ENCODE measurements at places on chromosomes 7 and 10.

- DNase-seq, result no peak
Observed at GRCh38 chr10:22339761-22340328, 5.5 kb upstream of the SPAG6 start.

- DNase-seq, result no peak
Observed at GRCh38 chr7:34123316-34123715, 218.0 kb downstream of the BMPER start.

DNA sequence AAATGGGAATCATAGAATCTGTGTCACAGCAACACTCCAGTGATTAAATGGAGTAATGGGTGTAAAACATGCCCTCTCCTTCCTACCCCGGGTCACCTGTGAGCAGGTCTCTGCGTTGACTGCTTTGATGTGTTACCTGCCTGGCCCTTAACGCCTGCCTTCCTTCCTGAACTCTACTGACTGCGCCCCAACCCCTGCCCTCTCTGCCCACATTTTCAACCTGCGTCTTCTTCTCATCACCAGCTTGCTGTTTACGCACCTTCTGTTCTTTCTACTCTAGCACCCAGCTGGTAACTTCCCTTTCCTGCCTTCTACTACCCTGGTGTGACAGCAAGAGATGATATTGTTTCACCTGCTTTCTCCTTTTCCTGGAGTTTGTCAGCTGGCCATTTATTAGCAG, 303.0 kb upstream of the LRGUK start:
- DNase-seq, result no peak

DNA sequence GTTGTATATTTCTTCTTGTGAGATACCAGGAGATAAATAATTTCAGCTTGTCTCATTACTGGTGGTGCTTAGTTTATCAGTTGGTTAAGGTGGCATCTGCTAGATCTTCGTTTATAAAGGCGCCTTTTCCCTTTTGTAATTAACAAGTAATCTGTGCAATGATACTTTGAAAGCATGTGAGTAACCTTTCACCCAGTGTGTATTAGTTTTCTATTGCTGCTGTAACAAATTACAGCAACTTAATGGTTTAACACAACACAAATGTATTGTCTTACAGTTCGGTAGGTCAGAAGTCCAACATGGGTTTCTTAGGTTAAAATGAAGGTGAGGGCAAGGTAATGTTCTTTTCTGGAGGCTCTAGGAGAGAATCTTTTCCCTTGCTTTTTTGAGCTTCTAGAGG, 30.5 kb downstream of the KAT6B start:
- DNase-seq, result no peak

DNA sequence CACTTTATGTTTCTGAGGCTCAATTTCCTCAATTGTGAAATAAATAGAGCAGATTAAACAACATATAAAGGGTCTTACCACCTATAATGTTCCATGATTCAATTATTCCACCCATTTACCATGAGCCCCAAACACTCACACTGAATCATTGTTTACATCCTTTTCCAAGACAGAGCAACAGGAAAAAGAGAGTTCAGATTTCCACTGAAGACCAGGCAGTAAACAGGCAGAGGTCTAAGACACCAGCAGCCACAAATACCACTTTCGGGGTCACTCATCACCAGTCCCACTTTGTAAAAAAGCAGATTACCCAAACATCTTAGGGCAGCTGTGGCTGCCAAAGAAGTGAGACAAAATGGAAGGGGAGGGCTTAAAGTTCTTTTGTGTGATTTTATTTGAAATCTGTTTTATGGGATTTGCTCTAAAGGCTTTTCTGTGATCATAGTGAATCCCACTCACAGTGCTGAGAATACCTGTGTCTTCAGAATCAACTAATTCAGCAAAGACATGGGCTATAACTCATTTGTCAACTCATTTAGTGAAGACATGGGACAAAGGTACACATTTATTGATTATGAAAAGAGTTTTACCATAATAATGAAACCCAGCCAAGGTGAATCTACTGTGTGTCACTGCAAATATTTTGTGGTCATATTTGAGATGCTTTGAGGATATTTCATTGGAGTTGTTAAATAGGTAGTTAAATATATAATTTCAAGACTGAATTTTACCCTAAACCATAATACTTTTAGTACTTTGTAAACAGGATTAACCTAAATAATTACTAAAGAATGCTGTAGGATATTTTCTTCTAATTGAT, 24.8 kb upstream of the DLD start:
- no peak for DNase-seq

DNA sequence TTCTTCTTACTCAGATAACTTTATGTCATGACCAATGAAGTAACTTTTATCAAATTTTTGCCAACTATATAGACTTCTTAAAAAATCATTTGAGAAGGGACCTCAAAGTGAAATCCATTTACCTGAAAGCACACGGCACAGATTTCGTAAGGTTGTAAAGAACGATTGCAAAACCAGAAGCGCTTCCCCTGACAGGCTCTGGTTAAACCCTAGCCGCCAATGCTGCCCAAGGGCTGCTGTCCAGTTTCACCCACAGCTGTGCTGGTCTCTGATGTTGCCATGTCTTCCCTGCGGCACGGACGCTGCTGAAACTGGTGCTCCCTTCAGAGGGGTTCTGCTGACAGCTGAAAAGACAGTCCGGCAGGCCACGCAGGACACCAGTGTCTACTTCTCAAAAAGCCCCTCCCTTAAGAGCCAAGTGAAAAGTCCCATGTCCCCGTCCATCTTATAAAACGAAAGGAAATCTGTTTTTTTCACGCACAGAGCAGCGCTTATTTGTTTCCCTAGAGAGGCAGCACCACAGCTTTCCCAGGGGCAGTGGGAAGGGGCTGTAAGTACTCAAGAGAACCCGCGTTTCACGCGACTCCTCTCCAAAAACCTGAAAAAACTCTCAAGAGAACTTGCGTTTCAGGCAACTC, 32.5 kb downstream of the GNA12 start:
- DNase-seq, result no peak

- DNase-seq, result no peak
Observed at GRCh38 chr7:96269246-96269994, 52.5 kb downstream of the SLC25A13 start.

DNA sequence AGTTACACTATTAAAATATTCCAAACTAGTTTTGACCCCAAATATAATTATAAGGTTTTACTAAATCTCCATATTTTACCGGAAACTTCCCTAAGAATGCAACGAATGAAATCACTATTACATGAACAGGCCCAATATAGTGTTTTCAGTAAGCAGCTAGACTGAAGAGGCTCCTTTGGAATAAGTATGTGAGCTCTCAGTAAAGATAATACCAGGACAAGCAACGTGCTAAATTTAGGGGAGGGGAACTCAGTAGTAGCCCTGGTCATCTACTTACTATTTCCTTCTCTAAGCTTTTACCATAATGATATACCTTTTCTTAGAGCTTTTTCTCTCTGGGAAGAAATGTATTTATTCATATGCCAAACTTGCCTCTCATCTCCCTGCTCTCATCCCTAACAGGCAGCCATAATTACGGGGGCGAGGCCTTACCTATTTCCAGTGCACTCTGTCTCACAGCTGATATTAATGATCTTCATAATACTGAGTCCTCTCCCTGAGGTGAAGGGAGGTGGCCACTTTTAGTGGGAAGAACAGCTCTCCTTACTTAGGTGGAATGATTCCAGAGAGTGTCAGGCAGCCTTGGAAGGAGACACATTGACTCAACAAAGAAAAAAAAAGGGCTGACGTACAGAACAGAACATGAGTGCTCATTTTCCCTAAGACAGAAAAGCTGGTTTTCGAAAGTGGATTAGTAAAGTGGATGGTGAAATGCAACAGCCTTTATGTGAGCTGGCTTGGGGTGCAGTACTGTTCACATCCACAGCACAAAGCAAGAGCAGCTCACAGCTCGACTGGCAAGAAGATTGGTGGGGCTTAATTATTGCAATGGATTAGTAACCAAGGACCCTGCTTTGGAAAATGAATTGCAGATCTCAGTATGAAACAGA, 165.4 kb downstream of the GLI3 start:
- DNase-seq, result no peak

DNA sequence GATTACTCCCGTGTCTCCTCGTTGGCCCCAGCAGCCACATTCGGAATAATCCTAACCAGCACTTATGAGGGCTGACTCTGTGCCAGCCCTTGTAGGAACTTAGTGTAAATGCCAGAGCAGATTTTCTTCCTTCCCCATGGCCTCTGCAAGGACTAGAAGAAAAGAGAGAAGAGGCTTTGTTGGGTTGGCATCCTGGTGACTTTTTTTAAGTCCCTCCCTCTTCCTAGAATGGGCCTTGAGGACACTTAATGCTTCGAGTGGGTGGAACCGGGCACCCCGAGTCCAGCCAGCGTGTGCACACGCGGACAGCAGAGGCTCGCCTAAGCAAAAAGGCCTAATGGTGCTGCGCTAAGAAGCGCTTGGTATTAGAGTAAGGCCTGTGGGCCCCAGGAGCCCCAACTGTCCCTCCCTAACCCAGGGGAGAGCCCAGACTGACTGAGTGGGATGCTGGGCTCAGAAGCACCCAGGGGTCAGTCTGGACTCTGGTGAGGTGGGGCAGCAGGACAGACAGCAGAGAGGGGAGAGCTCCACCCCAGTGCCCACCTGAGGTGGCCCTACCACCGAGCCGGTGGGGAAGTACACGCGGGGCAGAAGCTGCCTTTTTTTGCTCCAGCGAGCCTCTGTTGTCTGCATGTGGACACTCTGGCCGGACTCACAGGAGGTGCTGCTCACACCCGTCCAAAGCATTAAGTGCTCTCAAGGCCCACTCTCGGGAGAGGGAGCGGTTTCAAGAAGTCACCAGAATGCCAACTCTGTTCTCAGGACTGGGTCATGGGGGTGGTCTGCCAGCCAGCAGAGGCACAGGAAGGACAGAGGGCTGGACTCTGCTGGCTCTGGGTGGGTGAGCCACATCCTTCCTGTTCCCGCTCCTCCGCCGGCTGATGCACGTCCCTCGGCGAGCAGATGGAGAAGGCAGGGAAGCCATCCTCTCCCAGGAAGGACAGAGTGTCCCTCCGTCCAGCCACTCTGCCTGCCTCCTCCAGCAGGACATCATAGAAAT, 12.5 kb downstream of the ITPRIP start:
- DNase-seq, result no peak

Data from BJ (cell line).